Activated T-cell treated with anti-CD3 and anti-CD28 coated beads, Interleukin-2, amount 50 U/mL, for 72 hours (primary cell): ENCODE measurements at places on chromosomes 6 and 20.

DNA sequence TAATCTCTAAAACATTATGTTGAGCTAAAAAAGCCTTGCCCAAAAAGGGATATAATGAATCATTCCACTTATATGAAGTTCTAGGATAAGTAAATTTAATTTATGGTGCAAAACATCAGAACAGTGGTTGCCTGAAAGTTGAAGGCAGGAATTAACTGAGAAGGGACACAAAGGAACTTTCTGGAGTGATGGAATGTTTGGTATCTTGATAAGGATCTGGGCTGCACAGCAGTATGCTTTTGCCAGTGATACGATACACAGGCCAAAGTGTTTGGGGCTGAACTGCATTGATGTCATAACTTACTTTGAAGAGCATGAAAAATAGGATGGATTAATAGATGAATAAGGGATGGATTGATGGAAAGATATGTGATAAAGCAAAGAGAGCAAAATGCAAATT, 146.1 kb upstream of the LRFN2 start:
- no peak for DNase-seq

DNA sequence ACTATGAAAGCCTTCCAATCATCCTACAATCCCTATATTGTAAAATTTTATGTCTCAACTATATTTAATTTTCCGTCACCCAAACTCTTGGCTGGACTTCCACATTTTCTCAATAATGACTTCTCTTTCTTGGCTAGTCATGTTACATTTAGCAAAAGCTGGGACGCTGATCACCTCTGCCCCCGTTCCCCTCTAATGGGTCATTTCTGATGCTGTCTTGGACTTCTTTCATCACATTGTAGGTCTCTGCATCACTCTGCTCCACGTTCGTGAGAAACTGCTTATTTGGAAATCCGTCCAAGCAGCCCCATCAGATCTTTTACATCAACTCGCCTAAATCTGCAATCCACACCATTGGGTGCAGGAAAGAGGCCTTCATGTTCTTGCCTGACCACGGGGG, 203.8 kb downstream of the MYLK4 start:
- no peak for DNase-seq

- no peak for DNase-seq
Observed at GRCh38 chr6:47034926-47035325, 7.2 kb downstream of the ADGRF1 start.

- DNase-seq, result peak; percentile 86
Observed at GRCh38 chr6:159169193-159169555, at the start of gene FNDC1. Gene FNDC1 (plus strand): TSS chr6:159169400. CDS start chr6:159169597, 197 bp downstream.

- peak; percentile 68 for DNase-seq
Observed at GRCh38 chr6:34055223-34055933, 90.5 kb downstream of the GRM4 start.

- no peak for DNase-seq
Observed at GRCh38 chr6:137362878-137363804, 131.1 kb downstream of the OLIG3 start.

DNA sequence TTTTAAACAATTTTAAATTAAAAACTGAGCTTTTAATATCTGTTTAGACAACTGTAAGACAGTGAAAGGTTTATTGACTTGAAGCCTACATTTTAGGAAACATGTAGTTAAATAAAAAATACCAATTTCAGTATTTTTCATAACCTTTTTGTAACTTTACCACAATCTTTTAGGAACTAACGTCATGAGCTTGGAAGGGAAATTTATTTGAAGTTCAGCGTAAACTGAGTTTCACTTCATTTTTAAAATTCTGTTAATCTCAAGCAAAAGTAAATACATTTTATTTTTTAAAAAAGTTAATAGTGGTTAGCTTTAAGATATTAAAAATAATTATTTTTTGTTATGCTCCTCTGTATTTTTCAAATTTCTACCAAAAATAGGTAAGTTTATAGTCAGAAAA, 5.5 kb downstream of the CST7 start:
- DNase-seq, result no peak

DNA sequence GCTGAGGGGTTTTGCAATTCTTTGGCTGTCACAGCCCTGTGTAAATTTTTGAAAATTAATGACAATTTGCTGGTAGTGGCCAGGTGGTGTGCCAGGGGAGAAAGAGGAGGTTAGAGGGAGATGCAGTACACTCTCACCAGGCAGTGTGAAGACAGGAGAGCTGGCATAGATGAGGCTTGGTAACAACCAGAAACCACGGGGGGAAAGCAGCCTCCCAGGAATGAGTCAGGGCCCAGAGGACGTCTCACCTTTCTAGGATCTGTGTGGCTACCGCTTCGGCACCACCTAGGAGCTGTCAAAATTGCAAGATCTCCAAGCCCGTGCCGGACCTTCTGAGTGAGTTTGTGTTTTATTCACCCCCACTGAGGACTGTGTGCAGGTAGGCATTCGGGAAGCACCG, 171.4 kb downstream of the PACRG start:
- no peak for DNase-seq

DNA sequence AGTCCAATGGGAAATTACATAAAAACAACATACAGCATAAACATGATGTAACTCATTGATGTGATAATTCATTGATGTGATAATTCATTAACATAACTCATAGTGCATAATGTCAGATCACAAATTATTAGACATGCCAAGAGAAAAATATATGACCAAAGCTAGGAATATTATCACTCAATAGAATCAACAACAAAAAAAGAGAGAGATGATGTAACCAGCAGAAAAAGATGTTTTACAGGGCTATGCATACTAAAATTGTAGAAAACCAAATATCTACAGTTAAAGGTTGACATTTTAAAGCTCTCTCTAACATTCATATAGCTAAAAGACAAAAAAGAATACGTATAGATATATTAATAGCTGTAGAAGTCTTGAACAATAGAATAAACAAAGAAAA, 1067.2 kb upstream of the ADGRB3 start:
- no peak for DNase-seq

DNA sequence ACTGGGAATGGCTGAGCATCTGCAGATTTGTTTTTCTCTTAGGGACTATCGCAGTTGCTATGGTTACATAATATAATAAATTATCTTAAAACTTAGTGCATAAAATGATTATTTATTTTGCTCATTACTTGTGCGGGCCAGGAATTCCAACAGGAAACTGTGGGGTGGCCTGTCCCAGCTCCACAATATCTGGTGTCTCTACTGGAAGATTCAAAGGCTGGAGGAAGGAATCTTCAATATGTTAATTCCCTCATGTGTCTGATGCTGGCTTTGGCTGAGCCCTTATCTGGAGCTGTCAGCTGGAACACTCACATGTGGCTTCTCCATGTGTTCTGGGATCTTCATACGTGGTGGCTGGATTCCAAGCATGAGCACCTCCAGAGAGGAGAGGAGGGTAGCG, 23.9 kb upstream of the B3GAT2 start:
- DNase-seq, result no peak

GRCh38 chr20:41497186-41497895, 120.8 kb downstream of the CHD6 start:
- DNase-seq, result no peak

GRCh38 chr6:52361414-52361944, 472 bp upstream of the PAQR8 start:
- DNase-seq, result peak; percentile 15

DNA sequence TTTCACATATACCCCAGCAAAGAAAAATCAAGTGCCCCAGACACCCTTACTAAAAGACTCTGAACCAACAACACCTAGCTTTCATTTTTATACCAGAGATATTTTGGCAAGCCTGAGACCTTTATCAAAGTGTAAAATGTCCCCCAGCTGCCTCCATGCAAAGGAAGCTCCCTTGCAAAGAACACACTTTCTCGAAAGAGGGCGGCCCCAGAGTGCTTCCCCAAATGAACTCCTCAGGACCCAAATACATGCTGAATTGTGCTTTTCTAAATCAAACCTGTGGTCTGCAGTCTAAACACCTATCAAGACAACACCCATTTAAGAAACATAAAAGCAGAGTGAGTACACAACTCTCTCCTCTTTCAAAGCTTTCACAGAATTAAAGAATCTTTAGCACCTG, 490 bp downstream of the IPCEF1 start:
- DNase-seq, result no peak

GRCh38 chr6:7691021-7691420, 34.9 kb upstream of the BMP6 start:
- DNase-seq, result no peak

- peak; percentile 50 for DNase-seq
Observed at GRCh38 chr6:137699031-137699683, 167.9 kb upstream of the TNFAIP3 start.
